ENCODE measurements at places on chromosomes 12 and 14. TPM values are rescaled to one million over a fixed set of nuclear protein-coding genes. Genes with fewer than 3 reads are reported as not detected.

- no peaks in the 10 kb centered on the region for H3K36me3 ChIP-seq
- peaks cover 7% of the 10 kb centered on the region for H3K4me1 ChIP-seq
- DNase-seq, result no peak
- no peaks in the 10 kb centered on the region for H3K27me3 ChIP-seq
- no peak overlapping the region for H3K27ac ChIP-seq
Measured at GRCh38 chr14:95463171-95463901, 53.1 kb downstream of the SYNE3 start.

DNA sequence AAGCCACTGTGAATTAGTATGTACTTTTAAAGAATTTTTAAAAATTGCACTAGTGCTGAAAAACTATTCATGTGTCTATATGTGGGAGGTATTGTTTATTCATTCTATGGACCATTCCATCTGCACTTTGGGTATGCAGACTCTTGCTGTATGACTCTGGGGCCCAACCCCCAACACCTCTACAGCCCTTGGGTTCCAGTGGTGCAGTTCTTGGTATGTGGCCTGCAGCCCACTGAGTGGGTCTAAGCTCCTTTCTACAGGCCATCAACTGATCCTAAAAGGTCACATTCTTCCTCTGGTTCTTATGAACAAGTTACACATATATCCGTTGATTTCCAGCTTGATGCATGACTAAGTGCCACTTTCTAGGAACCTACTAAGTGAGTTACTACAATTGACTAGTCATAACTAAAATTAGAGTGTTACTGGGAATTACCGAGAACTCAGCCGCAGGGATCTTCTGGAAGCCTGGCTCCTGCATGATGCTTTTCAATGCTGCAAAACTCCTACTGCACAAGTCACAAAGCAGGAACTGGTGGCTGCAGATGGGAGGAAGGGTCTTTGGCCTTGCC lies 62.4 kb upstream of the MED13L start:
- no peak overlapping the region for H3K27ac ChIP-seq
- no peaks in the 10 kb centered on the region for H3K4me1 ChIP-seq
- H3K36me3 ChIP-seq, result no peaks in the 10 kb centered on the region
- no peak for DNase-seq
- no peaks in the 10 kb centered on the region for H3K27me3 ChIP-seq

The PRIMA1 gene
- 3.3 TPM for total RNA-seq

DNA sequence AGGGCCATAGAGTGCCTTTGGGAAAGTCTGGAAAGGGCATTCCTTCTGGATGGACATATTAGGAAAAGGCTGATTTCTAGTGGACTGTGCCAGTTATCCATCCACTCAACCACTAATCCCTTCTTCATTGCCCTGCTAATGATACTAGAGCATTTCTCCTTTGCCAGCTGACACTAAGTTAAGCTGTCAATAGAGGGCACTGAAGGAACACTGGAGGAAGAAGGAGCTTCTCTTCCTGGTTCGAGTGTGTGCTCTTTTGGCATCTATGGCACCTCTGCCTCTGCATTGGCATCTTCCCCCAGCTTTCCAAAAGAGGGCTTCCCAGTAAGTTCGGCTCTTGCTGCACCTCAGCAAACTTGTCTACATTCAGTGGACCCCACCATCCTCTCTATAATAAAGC lies 165.4 kb downstream of the DERA start:
- no peaks in the 10 kb centered on the region for H3K27me3 ChIP-seq
- DNase-seq, result peak; percentile 78
- no peak overlapping the region for H3K4me3 ChIP-seq
- no peaks in the 10 kb centered on the region for H3K4me1 ChIP-seq

DNA sequence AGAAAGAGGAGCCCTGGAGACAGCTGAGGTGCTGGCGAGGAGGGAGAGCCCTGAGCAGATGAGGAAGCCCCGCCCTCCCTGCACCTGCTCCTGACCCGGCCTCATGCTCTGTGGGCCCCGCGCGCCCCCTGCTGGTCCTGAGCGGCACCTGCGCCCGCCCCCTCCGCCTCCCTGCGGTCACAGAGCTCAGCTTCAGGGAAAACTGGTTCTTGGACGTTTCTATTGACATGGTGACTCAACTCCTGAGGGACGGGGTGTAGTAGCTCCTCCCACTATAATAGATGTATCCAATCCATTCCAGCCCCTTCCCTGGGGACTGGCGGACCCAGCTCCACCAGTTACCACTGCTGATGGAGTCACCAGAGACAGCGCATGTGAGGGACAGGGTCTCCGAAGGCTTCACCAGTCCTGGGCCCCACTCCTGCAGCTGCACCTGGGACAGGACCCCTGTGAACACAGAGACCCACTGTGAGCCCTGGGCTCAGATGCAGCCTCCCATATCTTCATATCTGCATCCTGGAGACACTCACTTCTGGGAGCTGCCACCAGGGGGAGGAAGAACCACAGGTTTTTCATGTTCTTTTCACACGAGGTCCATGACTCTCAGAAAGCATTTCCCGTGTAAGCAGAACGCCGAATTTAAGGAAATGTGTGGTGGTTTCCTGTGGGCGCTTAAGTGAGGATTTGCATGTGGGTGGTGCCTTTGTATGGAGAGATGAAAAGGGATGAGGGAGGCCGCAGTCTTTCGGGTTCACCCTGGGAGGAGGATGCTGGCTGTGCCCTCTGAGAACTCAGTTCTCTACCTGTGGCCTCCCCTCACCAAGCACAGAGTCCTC lies 1346.4 kb downstream of the TMEM121 start:
- peak; percentile 3 for DNase-seq
- no peak overlapping the region for H3K4me3 ChIP-seq
- no peaks in the 10 kb centered on the region for H3K4me1 ChIP-seq

The RNU7-1 gene
- not detected for total RNA-seq

- H3K36me3 ChIP-seq, result no peaks in the 10 kb centered on the region
- peaks cover 2% of the 10 kb centered on the region for H3K4me1 ChIP-seq
- no peak overlapping the region for H3K4me3 ChIP-seq
Measured at GRCh38 chr12:105229371-105229770, 6.6 kb downstream of the APPL2 start.

- no peak for DNase-seq
- H3K27me3 ChIP-seq, result no peaks in the 10 kb centered on the region
- peaks cover 60% of the 10 kb centered on the region for H3K4me1 ChIP-seq
- no peak overlapping the region for H3K4me3 ChIP-seq
- H3K27ac ChIP-seq, result no peak overlapping the region
Measured at GRCh38 chr12:81081726-81082125, 3.8 kb downstream of the ACSS3 start.

DNA sequence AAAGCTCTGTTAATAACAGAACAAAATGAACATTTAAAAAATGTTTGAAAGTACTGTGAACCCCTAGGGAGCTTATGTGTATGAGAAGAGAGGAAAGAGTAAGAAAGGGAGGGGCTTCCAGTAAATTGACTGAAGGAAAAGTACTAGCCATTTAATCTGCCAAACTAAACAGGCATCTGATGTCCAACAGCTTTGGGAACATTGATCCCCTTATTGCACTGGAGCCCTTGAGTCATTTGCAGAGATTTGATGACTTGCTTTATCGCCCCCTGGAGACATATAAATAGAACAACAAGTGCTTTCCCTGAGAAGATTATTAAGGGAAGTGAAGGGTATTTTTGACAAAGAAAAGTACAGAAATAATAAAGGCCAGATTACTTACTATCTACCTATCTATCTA lies 319.3 kb upstream of the NOVA1 start:
- no peaks in the 10 kb centered on the region for H3K4me1 ChIP-seq
- H3K27me3 ChIP-seq, result no peaks in the 10 kb centered on the region
- H3K4me3 ChIP-seq, result no peak overlapping the region

Data from GM23338 (cell line).